Stimulated activated naive CD4-positive, alpha-beta T cell (primary cell): ENCODE measurements at places on chromosomes 1 and 21.
A peak's percentile ranks its signal among the peaks of the same experiment; 100 is the strongest.

DNA sequence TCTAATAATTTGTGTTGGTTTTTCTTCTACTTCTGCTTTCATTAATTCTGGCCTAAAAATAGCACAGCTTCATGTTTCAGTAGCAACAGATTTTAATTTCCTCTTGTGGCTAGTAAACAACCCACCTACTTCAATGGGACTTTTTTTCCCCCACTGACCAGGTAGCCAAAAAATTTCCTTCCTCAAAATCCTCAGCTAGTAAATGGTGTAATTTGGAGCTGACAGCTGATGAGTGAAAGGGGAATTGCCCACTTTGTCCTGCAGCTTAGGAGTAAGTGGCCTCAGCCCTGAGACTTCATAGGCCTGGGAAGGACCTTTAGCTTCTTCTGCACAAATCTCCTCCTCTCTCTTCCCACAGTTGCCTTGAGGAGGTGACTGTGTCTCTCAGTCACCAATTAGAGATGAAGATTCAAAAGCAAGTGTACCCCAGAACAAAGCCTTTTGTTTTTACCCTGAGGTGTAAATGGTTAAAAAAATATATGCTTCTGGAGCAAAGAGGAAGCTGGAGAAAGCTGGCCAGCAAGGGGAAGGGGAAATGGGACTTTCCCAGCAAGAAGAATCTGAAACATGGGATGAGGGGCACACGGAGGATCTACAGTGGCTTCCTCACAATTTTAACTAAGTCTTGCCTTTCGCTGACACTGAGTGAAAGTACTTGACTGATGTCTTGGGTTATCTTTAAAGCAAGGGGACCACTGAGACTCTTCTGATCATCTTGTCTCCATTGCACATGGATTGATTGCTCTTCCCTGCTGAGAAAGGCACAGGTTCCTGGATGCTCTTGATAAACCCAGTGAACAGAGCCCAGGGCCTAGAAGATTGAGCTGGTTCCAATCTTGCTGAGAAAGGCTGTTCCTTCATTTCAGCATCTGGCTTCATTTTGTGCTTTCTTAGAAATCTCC lies 35.8 kb upstream of the VCAM1 start:
- DNase-seq: no peak

- DNase-seq: no peak
These were observed 111.5 kb downstream of the CAPN8 start for GRCh38 chr1:223553957-223554356.

DNA sequence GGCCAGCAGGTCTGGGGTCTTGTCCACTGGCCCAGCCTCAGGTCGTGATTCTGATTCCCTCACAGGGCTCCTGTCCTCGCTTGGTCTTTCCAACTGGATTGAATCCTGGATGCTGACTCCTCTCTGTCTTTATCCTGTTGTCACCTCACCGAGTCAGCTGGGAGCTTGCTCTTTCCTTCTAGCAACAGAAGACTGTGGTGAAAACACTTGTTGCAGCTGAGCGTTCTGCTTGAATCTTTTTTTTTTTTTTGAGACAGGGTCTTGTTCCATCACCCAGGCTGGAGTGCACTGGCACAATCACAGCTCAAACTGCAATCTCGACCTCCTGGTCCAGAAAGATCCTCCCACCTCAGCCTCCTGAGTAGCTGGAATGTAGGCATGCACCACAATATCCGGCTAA lies 8.0 kb upstream of the WNT4 start:
- no peak for DNase-seq

DNA sequence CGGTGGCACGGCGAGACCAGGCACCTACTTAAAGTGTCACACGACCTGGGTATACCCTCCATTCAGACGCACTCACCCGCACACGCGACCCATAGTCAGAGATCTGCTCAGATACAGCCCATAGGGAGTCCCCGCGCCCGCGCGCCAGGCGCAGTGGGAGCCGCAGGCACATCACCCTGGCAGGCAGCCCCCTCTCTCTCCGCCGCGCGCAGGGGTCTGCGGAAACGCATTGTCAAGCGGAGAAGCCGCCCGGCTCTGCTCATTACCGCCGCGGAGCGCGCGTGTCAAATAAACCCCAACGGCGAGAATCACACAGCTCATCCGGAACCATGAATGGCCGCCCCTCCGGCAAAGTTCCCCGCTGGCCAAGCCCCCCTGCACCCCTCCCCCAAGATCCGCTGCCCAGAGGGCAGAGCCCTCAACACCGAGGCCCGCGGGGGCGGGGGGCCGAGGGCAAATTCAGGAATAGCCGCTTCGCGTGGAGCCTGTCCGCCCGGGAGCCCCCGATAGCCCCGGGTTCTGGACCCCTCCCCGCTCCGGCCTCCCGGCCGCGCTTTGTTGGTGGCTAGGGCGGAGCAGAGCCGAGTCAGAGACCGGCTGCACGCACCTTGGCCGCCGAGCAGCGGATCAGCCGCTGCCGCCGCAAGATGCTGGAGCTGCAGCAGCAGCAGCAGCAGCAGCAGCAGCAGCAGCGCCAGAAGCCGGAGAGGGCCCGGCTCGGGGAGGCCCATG lies 522 bp downstream of the LRP8 start:
- peak; percentile 39 for DNase-seq

DNA sequence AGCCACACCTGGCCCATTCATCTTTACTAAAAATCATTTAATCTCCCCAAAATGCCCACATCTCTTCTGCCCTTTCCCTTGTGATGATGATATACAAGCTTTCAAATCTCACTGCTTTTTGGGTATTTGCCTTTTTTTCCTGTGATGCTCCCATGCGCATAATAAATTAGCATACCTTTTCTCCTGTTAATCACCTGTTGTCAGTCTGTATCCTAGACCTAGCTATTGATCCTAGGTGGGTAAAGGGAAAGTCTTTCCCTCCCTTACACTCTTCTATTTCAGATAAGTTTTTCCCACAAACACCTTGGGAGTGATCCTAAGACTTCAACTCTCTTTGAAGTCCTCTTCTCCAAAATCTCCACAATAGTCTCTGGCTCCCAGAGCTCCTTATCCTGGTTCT lies 12.0 kb upstream of the SLC35A3 start:
- no peak for DNase-seq

GRCh38 chr1:47569681-47570470 lies 132.0 kb downstream of the FOXD2 start:
- DNase-seq: no peak

DNA sequence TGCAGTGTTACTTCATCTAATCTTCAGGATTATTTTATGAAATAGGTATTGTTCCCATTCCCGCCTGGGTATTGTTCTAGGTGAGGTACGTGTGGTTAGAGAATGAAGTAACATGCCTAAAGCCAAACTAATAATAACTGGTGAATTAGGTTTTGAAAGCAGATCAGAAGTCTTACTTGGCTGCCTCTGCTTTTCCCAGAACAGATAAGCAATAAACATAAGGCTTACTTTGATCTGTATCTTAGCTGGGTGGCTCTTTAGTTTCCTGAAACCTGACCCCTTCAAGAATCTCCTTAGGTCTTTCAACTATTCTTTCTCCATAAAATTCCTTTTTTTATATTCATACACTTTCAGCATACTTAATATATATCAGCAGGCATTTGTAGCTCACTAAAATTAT lies 65.3 kb downstream of the VAV3 start:
- no peak for DNase-seq

DNA sequence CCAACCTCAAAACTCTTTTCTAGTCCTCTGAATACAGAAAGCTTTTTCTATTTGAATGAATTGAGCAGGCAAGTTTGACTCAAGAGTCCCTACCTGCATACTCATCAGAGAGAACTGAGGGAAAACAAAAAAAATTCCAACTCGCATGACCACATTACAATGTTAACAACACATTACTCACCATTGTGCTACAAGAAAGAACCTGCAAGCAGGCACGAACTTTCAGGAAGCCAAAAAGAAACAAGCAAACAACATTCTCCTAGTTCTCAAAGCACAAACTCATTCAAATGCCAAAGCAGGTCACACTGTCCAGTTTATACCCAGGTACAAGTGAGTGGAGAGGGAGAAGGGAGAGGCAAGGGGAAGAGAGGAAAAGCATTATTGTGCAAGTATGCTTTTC lies 14.6 kb downstream of the OTUD7B start:
- no peak for DNase-seq

GRCh38 chr1:227785805-227786671 lies 29.4 kb upstream of the PRSS38 start:
- no peak for DNase-seq

GRCh38 chr1:172781513-172782140 lies 122.7 kb downstream of the FASLG start:
- DNase-seq: no peak

GRCh38 chr1:62912028-62912638 lies 128.2 kb downstream of the ATG4C start:
- DNase-seq: no peak

DNA sequence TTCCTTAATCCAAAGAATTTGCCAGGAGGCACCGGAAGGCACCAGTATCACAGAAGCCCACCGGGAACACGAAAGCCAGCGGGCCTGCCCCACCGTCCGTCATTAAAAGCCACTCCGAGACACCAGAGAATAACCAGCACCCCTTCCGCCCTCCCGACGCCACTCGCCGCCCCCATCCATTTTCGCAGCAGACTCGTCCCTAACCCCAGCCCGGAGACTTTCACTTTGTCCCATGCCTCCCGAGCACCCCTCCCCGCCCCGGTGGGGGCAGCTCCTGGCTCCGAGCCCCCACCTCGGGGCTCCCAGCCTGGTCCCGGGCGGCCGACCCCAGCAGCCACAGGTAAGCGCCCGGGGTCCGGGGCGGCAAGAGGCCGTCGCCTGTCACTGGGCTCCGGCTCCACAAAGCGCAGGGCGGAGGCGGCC lies 105.4 kb downstream of the SLC45A1 start:
- no peak for DNase-seq

GRCh38 chr1:147472966-147473732 lies 68.2 kb upstream of the BCL9 start:
- DNase-seq: no peak

- DNase-seq: no peak
These were observed 57.3 kb downstream of the DRAM2 start for GRCh38 chr1:111082421-111083203.

GRCh38 chr1:197808880-197809279 lies 33.6 kb upstream of the DENND1B start:
- DNase-seq: no peak

DNA sequence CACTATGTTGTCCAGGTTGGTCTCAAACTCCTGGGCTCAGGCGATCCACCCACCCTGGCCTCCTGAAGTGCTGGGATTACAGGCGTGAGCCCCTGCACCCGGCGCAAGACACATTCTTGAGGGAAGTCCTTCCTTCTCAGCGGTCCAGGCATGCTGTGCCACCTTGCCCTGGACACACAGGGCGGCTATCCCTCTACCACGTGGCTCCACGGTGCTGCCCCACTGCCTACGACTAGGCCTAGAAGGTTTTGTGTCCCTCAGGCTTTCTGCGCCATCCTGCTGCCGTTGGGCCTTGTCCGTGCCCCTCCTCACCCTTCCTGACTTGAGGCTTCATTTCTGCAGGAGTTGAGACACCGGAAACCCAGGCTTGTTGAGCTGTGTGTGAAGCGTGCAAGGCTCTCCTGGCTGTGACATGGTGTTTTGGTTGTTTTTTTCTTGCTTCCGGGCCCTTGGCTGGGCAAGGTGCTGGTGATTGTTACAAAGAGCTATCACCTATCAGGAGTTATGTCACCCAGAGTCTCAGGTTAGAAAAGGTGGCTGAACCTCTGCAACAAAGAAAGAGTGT lies 13.9 kb downstream of the C1orf174 start:
- no peak for DNase-seq

- DNase-seq: peak; percentile 24
These were observed 30.8 kb upstream of the RPTN start for GRCh38 chr1:152189657-152190442.

DNA sequence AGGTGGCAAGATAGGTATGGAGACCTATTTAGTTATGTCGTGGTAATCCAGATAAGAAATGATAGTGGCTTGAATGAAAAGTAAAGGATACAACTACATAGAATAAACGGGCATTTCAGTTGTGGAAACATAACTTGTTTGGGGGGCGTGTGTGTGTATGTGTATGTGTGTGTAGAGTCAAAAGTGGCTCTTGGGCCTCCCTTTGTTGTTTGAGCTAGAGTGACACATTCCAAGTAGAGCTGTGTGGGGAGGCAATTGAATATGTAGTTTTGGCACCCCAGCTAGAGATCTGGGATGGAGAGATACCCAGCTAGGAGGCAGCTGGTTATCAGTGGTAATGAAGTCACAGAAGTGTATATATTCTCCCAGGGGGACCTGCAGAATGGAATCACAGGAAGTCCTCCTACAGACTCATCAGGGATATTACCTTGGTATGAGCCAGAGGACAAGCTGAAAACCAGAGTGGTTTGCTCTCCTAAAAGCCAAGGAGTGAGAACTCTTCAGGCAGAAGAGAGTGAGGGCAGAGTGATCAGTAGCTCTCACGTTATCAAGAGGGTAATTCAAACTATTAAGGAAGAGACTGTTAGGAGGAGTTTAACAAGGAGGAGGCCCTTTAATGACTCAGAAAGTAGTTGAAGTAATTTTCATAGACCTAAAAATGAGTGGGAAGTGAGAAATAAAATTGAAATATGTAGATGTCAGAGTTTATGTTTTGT lies 5.1 kb downstream of the CR1L start:
- no peak for DNase-seq

DNA sequence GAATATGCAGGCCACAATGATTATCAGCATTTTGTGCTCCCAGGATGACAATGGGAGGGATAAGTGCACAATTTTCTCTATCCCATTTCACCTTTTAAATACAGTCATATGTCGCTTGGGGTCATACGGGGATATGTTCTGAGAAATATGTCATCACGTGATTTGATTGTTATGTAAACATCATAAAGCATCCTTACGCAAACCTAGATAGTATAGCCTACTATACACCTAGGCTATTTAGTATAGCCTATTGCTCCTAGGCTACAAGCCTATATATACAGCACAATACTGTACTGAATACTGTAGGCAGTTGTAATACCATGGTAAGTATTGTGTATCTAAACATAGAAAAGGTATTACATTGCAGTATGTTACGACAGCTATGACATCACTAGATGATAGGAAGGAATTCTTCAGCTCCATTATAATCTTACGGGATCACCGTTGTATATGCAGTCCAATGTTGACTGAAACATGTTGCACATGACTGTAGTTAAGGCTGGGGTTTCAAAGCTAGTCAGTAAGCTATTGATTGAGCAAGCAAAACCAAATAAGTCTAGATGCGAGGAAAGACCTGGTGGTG lies 18.9 kb downstream of the RUSC1 start:
- no peak for DNase-seq

- DNase-seq: peak; percentile 55
These were observed 11.5 kb downstream of the ADAMTSL4 start for GRCh38 chr1:150560576-150561253.

GRCh38 chr1:5662744-5663126 lies 329.5 kb downstream of the NPHP4 start:
- no peak for DNase-seq

DNA sequence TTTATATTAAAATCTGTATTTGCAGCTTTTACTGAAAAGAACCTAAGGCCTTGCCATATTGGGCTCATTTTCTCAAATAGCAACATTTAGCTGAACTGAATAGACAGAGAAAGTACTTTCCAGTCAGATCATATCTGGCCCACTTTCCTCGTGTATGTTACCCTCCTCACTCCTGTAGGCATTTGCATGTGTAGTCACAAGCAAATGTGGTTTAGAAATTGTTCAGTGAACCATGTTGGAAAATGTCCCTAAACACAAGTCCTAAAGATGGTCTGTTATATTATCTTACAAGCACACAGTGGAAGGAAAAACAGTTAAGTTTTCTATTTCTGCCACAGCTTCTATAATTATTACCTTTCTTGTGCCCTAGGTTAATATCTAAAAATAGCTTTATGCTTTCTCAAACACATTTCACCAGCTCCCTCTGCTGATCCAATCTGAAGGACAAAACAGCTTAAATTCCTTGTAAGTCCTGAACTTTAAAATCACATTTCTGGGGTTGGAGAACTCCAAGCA lies 606 bp upstream of the FMO4 start:
- no peak for DNase-seq
